SJCRH30 (cell line): ENCODE measurements at places on chromosomes 7 and 10.

DNA sequence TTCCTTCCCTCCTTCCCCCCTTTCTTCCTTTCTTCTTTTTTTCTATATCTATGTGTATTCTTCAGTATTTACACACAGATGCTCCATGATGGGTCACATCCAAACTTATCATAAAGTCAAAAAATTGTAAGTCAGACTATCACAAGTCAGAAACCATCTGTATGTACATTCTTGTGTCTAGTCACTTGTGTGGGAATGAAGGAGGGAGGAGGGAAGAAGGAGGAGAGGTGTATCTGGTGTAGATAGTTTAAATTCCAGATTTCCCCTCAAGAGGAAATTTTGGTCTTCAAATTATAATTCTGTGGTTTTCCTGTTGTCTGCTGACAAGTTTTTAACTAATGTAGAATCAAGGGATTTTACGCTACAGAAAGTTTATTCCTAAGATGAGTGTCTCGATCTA is 287.2 kb downstream of the ETV1 start:
- no peak for DNase-seq

DNA sequence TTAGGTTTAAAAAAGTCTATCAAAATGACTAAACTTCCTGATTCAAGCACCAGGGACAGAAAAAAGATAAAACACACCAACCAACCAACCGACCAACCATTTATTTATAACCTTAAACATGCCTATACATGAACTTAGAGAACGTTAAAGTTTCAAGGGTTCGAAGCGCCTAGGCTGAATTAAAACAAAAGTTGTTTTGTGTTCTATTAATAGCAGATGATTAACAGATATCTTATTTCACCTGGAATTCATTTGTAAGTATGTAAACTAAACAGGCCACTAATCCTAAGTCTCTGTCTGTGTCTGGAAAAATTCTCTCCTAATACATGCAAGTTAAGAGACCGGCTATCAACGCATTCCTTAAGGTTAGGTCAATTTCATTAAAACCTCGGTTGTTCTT is 1.4 kb downstream of the BAIAP2L1 start:
- peak; percentile 41 for DNase-seq

DNA sequence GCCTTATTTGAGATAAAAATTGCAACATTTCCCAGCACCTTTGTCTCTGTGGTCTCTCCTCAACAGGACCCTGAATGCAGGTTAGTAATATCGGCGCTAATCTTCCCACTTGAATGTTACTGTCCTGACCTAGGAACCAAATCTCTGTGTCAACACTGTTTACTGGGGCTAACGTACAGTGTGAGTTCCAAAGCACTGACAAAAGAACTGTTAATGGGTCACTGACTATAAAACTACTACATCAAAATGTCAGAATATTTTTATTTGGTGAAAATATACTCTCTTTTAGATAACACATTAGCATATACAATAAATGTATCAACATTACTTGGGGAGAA is 33.3 kb downstream of the CACUL1 start:
- DNase-seq, result no peak

DNA sequence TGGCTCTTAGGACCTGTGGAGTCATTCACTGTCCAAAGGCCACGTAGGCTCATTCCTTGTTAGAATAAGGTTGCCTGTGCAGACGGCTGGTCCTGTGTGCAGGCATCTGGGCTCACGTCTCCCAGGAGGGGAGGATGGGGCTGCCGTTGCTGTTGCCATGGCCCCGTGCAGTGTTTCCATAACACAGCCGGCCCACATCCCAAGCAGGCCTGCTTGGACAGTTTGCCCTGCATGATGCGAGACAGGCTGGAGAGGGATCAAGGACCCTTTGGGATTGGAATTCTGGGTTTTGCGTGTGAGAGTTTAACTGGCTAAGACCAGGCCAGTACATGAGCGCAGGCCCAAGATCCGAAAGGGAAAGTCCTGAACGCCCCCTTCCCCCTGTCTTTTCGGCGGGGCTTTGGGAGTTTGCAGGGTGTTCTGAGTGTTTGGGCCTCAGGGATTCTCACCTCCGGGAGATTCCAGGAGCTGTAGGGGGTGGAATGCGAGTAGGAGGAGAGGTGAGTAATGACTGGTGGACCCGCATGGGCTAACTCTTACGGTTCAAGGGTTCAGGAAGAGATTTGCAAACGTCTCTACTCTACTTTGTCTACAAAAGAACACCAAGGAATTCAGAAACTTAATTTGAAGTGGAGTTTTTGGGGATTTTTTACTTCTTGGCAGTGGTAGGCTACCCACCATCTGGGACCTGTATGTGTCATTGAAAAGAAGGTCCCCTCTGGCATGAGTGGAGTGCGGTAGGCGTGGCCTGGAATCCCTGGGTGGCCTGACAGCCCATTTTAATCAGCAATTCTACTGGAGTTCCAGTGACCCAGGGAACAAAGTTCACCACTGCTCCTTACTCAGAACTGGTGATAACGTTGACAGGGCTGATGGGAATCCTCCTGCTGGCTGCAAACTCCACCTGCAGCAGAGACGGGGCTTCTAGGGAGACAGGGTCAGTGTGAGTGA is 125.4 kb downstream of the ITIH5 start:
- DNase-seq, result no peak
